Purkinje cell (primary cell): ENCODE measurements at places on chromosomes 1 and 21. TPM values are rescaled to one million over a fixed set of nuclear protein-coding genes. Genes with fewer than 3 reads are reported as not detected.

Gene ZNF683
- polyA plus RNA-seq: 0.34 TPM in 1 of 2 replicates, not detected in the other

Gene FAM177B
- 1.0 and 1.9 TPM in 2 replicates for polyA plus RNA-seq

Gene CD53
- polyA plus RNA-seq: not detected in 2 replicates

Gene CRP
- not detected in 2 replicates for polyA plus RNA-seq

Gene BRINP2
- 9.4 and 10.1 TPM in 2 replicates for polyA plus RNA-seq

Gene C1orf226
- 0.78 and 1.1 TPM in 2 replicates for polyA plus RNA-seq

Gene OLFML2B
- polyA plus RNA-seq: 1.9 TPM in 1 of 2 replicates, not detected in the other

Gene SMCP
- not detected in 2 replicates for polyA plus RNA-seq

Gene OR10Z1
- not detected in 2 replicates for polyA plus RNA-seq

Gene HENMT1
- 30.2 and 48.8 TPM in 2 replicates for polyA plus RNA-seq

Gene PRDX6
- polyA plus RNA-seq: 167 and 188 TPM in 2 replicates

Gene IGSF3
- polyA plus RNA-seq: 1.5 and 1.8 TPM in 2 replicates

Gene TRIM46
- polyA plus RNA-seq: 0.73 and 2.3 TPM in 2 replicates

Gene ZSCAN20
- 0.84 and 2.0 TPM in 2 replicates for polyA plus RNA-seq

Gene ZC3H12A
- not detected in 2 replicates for polyA plus RNA-seq

Gene F5
- 0.07 and 1.4 TPM in 2 replicates for polyA plus RNA-seq

Gene VHLL
- not detected in 2 replicates for polyA plus RNA-seq

Gene TLCD4
- 6.2 and 7.4 TPM in 2 replicates for polyA plus RNA-seq

Gene FAM167B
- not detected in 2 replicates for polyA plus RNA-seq

Gene JAM2
- polyA plus RNA-seq: 10.5 and 17.5 TPM in 2 replicates

Gene GPR52
- not detected in 2 replicates for polyA plus RNA-seq

Gene KRTAP13-2
- polyA plus RNA-seq: not detected in 2 replicates

Gene OR2L13
- 0.48 and 3.1 TPM in 2 replicates for polyA plus RNA-seq

Gene C1orf185
- polyA plus RNA-seq: not detected in 2 replicates

Gene TDRD10
- not detected in 2 replicates for polyA plus RNA-seq

Gene SYPL2
- polyA plus RNA-seq: not detected in 2 replicates

Gene DPH5
- polyA plus RNA-seq: 26.5 and 52.1 TPM in 2 replicates

Gene PEAR1
- polyA plus RNA-seq: 0.08 TPM in 1 of 2 replicates, not detected in the other

Gene HSD11B1
- polyA plus RNA-seq: not detected in 2 replicates

Gene C1orf53
- 5.8 and 18.6 TPM in 2 replicates for polyA plus RNA-seq

Gene BGLAP
- not detected in 2 replicates for polyA plus RNA-seq

Gene WDR64
- polyA plus RNA-seq: not detected in 2 replicates

Gene PLA2G2C
- polyA plus RNA-seq: not detected in 2 replicates

Gene PPM1J
- polyA plus RNA-seq: 12.6 and 24.7 TPM in 2 replicates

Gene KRTAP6-2
- polyA plus RNA-seq: not detected in 2 replicates
